ENCODE measurements at places on chromosomes 16 and 17. TPM values are rescaled to one million over a fixed set of nuclear protein-coding genes. Genes with fewer than 3 reads are reported as not detected.

The SPATA32 gene
- total RNA-seq, result 0.43 TPM

The PIK3R5 gene
- 84.4 TPM for total RNA-seq

The KRTAP1-5 gene
- total RNA-seq, result not detected

The HS3ST3A1 gene
- 1.7 TPM for total RNA-seq

The KLHL10 gene
- total RNA-seq, result not detected

The TBX6 gene
- 1.8 TPM for total RNA-seq

The CMTM2 gene
- 0.36 TPM for total RNA-seq

The EVPLL gene
- not detected for total RNA-seq

The EXOC3L1 gene
- not detected for total RNA-seq

The KCNJ2 gene
- total RNA-seq, result not detected

The TMEM204 gene
- total RNA-seq, result 65.7 TPM

The SYNGR3 gene
- total RNA-seq, result 2.8 TPM

The SLC12A3 gene
- not detected for total RNA-seq

The SPIRE2 gene
- total RNA-seq, result 1.5 TPM

The KPNB1 gene
- total RNA-seq, result 312 TPM

The CCL16 gene
- total RNA-seq, result not detected

The PGAP3 gene
- 25.5 TPM for total RNA-seq

The TM4SF5 gene
- total RNA-seq, result not detected

The FOXJ1 gene
- total RNA-seq, result 1.9 TPM

The WFIKKN1 gene
- 0.36 TPM for total RNA-seq

The HSPB9 gene
- total RNA-seq, result not detected

The AANAT gene
- not detected for total RNA-seq

The CEP112 gene
- 1.8 TPM for total RNA-seq

The TAT gene
- not detected for total RNA-seq

The RNF157 gene
- 127 TPM for total RNA-seq

The DPEP1 gene
- total RNA-seq, result not detected

The ACSM2A gene
- not detected for total RNA-seq

The DRC3 gene
- not detected for total RNA-seq

The CMC2 gene
- 70.1 TPM for total RNA-seq

The CD7 gene
- total RNA-seq, result 240 TPM

The EME2 gene
- total RNA-seq, result 27.4 TPM

The RAC3 gene
- 6.2 TPM for total RNA-seq

The MEIOB gene
- total RNA-seq, result not detected

The HOXB1 gene
- total RNA-seq, result not detected

The CTRL gene
- total RNA-seq, result 6.1 TPM

The TMC5 gene
- total RNA-seq, result 0.31 TPM

The CACNG5 gene
- not detected for total RNA-seq

The ZP2 gene
- not detected for total RNA-seq

The CRISPLD2 gene
- 0.58 TPM for total RNA-seq

The PRAC2 gene
- total RNA-seq, result not detected

The CLEC19A gene
- not detected for total RNA-seq

The ICAM2 gene
- 133 TPM for total RNA-seq

The LLGL1 gene
- 19.6 TPM for total RNA-seq

The ATP2C2 gene
- total RNA-seq, result not detected

The TUFM gene
- 106 TPM for total RNA-seq

The TBC1D3C gene
- not detected for total RNA-seq

The ZNF205 gene
- not detected for total RNA-seq

The PLK1 gene
- 69.8 TPM for total RNA-seq

The SLC6A2 gene
- total RNA-seq, result not detected

The TP53TG3F gene
- not detected for total RNA-seq

The TEKT1 gene
- total RNA-seq, result not detected

The DUSP14 gene
- total RNA-seq, result 10.1 TPM

The NT5M gene
- total RNA-seq, result 8.3 TPM

The SEPTIN12 gene
- not detected for total RNA-seq

The ZNF830 gene
- total RNA-seq, result 27.9 TPM

The C16orf54 gene
- total RNA-seq, result 114 TPM

The IRX3 gene
- total RNA-seq, result 0.50 TPM

The CD300A gene
- total RNA-seq, result 44.2 TPM
